ENCODE measurements at places on chromosomes 5 and 9. TPM values are rescaled to one million over a fixed set of nuclear protein-coding genes. Genes with fewer than 3 reads are reported as not detected.

GRCh38 chr9:133415170-133415569 is 2.6 kb downstream of the REXO4 start:
- no peak for DNase-seq

DNA sequence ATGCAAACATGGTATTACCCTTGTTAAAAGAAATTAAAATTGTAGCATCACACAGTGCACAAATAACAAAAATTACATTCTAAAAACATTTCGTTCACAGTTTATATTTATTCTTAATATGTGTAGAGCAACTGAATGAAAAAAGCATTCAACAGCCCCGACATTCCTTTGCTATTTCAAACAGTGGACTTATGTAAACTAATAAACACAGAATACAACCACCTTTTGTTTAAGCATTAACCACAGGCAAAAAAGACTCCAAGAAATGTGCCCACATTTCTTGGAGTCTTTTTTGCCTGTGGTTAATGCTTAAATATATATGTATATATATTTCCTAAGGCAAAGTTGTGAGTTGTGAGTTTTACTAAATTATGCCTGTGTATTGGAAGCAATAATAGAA is 532.5 kb upstream of the DAP start:
- no peak for DNase-seq

DNA sequence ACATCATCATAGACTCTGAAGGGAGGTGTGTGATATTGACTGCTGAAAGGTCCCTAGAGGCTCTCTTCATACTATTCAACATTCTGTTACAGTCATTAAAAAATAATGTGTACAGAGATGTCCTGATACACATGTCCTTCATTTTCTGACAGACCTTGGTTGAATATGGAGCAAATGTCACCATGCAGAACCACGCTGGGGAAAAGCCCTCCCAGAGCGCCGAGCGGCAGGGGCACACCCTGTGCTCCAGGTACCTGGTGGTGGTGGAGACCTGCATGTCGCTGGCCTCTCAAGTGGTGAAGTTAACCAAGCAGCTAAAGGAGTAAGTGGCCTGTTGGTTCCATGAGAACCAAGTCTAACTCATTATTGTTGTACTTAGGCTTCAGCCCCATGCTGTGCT is 132.4 kb downstream of the SNCAIP start:
- no peak for DNase-seq

DNA sequence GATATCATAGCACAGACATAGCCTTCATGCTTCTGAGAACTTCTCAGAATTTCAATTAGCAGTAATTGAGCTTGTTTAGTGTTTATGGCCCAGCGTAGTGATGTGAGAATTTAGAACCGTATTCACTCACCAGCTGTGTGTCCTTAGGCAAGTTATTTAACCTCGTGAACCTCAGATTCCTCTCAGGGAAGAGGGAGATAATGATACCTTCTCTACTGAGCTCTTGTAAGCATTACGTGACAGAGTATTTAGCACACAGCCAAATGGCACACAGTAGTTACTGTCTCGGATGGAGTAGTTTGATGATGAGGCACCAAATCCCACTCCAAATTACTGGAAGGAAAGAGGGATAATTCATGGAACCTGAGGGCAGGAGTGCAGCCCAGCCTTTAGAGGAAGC is 429.3 kb downstream of the CCDC171 start:
- DNase-seq, result no peak

PDE6A gene
- polyA plus RNA-seq, result 0.10 TPM

DNA sequence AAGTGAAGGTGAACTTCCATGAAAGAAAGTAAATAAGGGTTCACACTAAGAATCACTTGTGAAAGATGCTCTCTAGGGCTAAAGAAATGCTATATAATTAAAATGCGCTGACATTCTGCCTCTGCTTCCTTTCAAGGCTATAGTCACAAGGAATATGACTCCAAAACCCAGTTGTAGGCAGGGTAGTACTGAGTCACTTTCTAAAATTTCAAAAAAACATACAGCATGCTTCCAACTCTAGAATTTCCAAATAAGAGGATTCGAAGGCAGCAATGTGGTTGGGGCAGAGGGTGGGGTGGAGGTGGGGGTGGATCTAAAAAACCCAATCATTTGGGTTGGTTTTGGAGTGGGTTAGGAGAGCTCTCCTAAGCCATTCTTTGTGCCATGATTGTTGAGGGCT is 84.6 kb downstream of the HMHB1 start:
- DNase-seq, result no peak

- DNase-seq, result no peak
These were observed 254.4 kb upstream of the GRAMD2B start for GRCh38 chr5:126168785-126169184.

DNA sequence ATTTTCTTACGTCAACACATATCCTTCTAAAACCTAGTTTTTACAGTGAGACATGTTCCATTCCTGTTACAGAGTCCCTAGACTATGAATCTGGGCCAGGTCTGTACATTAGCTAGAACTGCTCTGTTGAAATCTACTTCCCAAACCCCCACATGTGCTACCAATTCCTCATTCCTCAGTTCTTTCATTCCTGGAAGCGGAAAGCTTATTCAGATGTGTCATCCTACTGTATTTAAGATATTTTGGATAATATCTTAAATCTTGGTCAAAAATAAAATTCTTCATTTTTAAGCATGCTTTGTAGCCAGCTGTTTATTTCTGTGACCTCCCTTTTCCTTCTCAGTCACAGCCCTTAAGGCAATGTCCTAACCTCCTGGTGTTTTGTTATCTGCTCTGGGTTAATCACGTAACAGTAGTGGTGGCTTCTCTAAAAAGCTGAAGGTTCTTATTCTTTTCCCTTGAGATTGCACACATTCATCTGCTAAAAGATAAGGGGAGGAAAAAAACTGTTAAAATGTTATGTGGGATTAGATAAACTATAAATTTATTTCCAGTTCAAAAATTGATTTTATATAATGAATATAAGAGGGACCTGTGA is 35.6 kb downstream of the GLRX start:
- no peak for DNase-seq

PPP2CA gene
- polyA plus RNA-seq, result 234 TPM

All from right renal cortex interstitium (tissue), 3 donors.